ENCODE measurements at places on chromosomes 2 and 18.
A peak's percentile ranks its signal among the peaks of the same experiment; 100 is the strongest.

DNA sequence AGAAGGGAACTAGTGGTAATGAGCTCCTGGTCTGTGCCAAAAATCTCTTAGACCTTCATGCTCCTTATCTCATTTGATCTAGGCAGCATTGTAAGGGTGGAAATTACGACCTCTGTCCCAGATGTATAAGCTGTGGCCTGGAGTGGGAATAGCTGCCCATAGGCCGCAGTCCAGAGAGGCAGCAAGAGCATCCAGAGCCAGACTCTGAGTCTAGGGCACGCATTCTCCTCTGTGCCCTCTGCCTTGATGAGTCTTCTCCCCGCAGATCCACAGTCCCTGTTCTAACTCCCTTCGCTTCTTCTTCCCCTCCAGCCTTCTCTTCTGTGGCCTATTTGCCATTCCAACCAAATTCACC is 304.6 kb downstream of the MYCN start:
- no peak for DNase-seq

DNA sequence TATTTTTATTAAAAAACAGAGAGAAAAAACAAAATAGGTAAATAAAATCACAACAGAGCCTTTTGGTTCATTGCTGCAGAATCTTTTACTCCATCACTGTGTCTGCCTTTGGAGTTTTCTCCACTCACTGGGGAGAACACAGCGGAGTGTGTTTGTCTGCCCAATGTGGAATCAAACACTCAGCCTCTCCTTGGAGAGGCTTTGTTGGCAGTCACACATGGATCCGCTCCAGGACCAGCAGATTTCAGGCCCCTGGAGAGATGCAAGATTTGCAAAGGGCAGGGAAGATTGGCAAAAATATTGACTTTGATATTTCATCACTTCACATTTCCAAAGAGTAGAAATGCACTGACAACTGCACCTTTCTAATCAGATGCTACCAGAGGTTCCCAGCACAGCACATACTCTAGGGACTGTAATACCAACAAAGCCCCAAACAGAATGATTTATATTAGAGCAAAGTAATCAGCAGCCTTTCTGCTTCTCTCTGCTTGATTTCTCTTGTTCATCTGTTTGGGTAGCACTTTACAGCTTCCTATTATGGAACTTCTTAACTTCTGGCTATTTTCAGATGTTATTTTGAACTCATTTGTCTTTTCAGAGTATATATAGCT is 1898.8 kb upstream of the PIK3C3 start:
- DNase-seq: peak; percentile 87

DNA sequence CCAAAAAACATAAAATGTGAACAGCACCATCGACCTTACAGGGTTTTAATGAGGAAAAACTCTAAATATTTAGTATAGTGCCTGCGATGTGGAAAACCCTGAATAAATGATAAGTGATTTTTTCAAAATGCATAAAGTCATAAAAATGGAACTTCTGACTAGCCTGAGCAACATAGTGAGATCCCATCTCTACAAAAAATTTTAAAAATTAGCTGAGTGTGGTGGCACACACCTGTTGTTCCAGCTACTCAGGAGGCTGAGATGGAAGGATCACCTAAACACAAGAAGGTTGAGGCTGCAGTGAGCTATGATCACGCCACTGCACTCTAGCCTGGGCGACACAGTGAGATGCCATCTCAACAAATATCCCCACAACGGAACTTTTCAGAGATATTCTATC is 4.2 kb downstream of the GGCX start:
- no peak for DNase-seq

GRCh38 chr2:1503471-1504310 is 90.4 kb downstream of the TPO start:
- DNase-seq: no peak

DNA sequence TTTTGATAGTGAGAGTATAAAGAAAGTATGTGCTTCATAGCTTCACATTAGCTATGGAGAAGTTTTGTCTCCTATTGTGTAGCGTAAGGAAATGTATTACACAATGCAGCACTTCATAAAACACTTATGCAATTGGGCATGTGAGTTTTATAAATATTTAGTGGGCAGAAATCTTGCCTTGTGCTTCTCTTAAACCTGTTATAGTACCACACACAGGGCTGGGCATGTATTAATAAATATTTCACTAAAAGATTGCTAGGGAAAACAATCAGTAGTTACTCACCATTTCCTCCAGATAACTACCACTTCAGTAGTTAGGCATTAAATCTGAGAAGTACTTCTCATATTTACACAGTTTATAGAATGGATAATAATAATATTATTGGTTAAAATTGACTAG is 1080.8 kb upstream of the PIK3C3 start:
- DNase-seq: no peak

DNA sequence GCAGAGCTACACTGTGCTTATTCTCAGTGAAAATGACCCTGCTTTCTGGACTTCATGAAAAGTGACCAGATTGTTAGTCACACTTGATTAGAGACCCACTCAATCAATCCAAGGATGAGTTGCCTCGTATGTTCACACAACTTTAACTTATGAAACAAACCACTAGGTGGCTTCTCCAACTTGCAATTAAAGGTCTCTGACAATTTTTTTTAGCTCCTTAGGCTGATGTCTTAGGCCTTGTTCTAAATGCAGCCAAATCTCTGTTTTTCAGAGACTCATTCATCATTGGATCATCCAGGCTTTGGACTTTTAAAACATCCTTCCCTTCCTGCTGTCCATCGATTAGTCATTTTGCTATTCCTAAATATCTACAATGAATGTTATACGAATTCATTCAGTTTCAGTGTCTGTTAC is 63.4 kb downstream of the MREG start:
- peak; percentile 13 for DNase-seq

DNA sequence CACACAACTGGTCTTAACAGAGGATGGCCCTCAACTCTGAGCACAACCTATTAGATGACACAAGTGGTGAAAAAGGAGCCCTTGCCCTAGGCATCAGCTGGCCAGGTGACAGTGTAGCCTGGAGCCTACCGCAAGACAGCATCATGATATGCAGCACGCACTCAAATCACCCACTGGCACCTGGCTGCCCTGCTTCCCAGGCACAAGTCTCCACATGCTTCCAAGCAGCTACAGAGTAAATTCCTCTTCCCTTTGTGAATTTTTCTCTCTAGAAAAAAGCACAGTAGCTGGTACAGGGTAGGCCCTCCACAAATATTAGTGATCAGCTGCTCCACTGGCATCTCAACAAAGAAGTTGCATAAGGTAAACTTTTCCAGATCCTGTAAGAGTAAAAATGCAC is 6.0 kb downstream of the FBXO15 start:
- DNase-seq: no peak

DNA sequence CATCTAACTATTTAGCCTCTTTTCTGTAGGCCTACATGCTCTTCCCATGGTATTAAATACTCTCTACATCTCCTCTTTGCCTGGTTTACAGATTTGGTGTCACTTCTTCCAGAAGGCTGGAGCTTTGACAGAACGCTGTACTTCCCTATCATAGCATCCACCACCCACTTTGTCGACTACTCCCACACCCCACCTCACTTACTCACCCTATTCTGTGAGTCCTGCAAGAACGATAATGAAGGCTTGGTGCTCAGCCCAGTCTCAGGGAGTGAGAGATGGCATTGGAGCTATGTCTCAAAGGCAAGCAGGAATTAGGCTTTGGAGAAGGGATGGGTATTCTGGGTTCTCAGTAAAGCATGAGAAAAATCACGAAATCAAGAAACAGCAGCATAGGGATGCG is 20.3 kb upstream of the KDM3A start:
- DNase-seq: no peak

Measured in brain (organoid and tissue), 16 donors.